GM12878 (cell line): ENCODE measurements at places on chromosomes 5 and 9. TPM values are rescaled to one million over a fixed set of nuclear protein-coding genes. Genes with fewer than 3 reads are reported as not detected.

DNA sequence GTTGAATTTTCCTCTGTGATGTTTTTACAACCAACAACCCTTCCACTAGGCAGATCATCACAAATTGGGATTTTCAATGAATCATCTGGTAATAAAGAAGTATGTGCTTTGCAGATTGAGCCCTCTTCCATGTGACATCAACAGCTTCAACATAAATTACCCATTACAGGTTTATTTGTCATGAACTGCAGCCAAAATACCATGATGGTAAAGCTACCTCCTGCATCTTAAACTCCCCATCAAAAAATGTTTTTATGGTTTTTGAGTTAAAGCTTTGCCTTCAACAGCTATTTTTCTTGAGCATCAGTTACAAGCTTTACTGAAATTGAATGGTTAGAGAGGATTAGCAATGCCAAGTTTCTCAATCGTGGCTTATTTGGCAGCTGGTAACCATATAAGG lies 211.4 kb upstream of the TUSC1 start:
- H3K36me3 ChIP-seq, result no peaks in the 10 kb centered on the region
- DNase-seq, result no peak
- no peaks in the 10 kb centered on the region for H3K27me3 ChIP-seq

OR1J2 gene
- not detected in 2 replicates for total RNA-seq

DNA sequence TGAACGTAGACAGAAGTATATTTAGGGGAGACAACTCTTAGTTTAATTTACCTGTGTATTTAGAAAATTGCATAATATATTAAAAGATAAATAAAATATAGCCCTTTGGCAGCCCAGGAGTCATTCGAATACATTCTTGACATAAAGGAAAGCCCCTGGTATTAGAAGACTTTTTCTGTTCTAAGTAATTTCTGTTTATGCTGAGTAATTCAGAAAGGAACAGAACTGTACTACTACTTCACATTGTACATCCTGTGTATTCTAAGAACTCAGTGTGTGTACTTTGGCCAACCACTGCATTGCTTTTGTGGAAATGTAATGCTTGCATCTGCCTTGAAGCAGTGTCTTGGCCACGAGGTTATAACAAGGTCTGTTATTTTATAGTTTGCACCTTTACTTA lies 136.4 kb downstream of the KDM4C start:
- DNase-seq, result peak; percentile 63
- peak overlapping the region; percentile 56 for H3K27ac ChIP-seq
- no peak overlapping the region for H3K4me3 ChIP-seq
- H3K36me3 ChIP-seq, result peaks cover 8% of the 10 kb centered on the region; the same call in 1 of the 2 replicates
- H3K27me3 ChIP-seq, result no peaks in the 10 kb centered on the region

DDX4 gene
- total RNA-seq, result 0.36 TPM in 1 of 2 replicates, not detected in the other

GRCh38 chr5:127085371-127085770 lies 12.1 kb upstream of the C5orf63 start:
- H3K4me1 ChIP-seq, result no peaks in the 10 kb centered on the region
- no peaks in the 10 kb centered on the region for H3K27me3 ChIP-seq
- no peak overlapping the region for H3K27ac ChIP-seq
- no peaks in the 10 kb centered on the region for H3K36me3 ChIP-seq

DNA sequence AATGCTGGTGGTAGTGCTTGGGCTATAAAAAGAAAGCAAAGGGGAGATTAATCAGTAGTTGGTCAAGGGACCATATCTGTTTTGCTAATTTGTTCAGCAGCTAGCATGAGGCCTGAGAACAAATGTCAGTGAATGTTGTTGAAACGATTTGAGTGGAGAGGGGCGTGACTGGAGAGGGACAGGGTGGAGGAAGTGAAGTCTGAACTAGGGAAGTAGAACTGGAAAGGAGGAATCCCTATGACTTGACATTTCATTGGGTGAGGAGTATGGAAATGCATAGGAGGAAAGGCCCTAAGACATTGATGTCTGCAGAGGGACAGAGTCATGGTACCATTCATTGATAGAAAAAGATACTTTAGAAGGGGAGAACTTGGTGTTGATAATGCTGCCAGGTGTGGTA lies 19.7 kb downstream of the TLE4 start:
- no peak overlapping the region for H3K4me3 ChIP-seq
- H3K27ac ChIP-seq, result no peak overlapping the region

- H3K36me3 ChIP-seq, result peaks cover 2% of the 10 kb centered on the region
- H3K4me3 ChIP-seq, result peak overlapping the region; percentile 98; the same call in 1 of the 2 replicates
- no peaks in the 10 kb centered on the region for H3K27me3 ChIP-seq
- H3K27ac ChIP-seq, result no peak overlapping the region
Measured at GRCh38 chr9:35110327-35110761, 5.3 kb downstream of the ATOSB start.

RAD23B gene
- 108 and 116 TPM in 2 replicates for total RNA-seq

DNA sequence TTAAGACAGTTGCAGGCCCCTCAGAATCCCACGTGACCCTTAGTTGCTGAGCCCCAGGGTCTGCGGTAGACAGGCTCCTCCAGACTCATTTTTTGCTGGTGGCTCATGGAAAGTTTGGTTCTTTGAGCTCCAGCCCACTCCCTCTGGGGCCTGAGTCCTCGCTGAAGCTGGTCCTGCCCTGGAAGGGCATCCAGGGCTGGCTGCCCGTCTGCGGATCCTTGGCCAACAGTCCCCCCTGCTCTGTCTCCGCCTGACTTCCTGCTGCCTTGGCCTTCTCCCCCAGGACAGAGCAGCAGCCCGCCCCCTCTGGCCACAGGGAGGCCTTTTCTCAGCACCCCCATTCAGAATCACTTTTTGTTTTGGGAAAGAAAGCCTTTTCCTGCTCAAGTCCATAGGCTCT lies 24.4 kb downstream of the SLC6A7 start:
- DNase-seq, result no peak
- H3K27me3 ChIP-seq, result no peaks in the 10 kb centered on the region; the same call in 1 of the 2 replicates
- H3K27ac ChIP-seq, result no peak overlapping the region

GPR151 gene
- not detected in 2 replicates for total RNA-seq

GRCh38 chr5:172541099-172541772 lies 86.9 kb upstream of the SH3PXD2B start:
- H3K27ac ChIP-seq, result no peak overlapping the region
- no peak for DNase-seq
- no peaks in the 10 kb centered on the region for H3K36me3 ChIP-seq
- no peaks in the 10 kb centered on the region for H3K4me1 ChIP-seq
- no peaks in the 10 kb centered on the region for H3K27me3 ChIP-seq

DNA sequence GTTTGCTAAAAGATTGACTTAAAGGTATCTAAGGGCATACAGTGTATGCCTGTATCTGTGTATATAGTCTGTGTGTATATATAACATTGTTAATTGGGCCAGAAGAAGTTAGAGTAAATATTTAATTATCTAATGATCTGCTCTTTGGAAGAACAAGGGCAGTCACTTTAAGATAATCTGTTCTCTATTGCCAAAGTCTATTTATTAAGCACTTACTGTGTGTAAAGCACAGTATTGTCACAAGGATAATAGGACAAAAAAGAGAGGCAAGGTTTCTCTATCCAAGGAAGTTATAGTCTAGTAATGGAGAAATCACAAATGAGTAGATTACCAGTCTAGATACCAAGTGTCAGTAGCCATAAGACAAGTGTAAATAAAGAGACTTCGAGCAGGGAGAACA lies 51.5 kb downstream of the SV2C start:
- DNase-seq, result no peak
- H3K4me3 ChIP-seq, result no peak overlapping the region
- no peaks in the 10 kb centered on the region for H3K36me3 ChIP-seq
- no peaks in the 10 kb centered on the region for H3K4me1 ChIP-seq
- peaks cover 2% of the 10 kb centered on the region; the same call in 1 of the 2 replicates for H3K27me3 ChIP-seq

IL5 gene
- not detected in 2 replicates for total RNA-seq
